ENCODE measurements at places on chromosomes 6 and 20. TPM values are rescaled to one million over a fixed set of nuclear protein-coding genes. Genes with fewer than 3 reads are reported as not detected.
A peak's percentile ranks its signal among the peaks of the same experiment; 100 is the strongest.

The CALHM4 gene
- not detected for total RNA-seq

The NHLRC1 gene
- 1.1 TPM for total RNA-seq

The SERPINB6 gene
- total RNA-seq = 98.0 TPM

The CITED2 gene
- 233 TPM for total RNA-seq

The PRICKLE4 gene
- 3.6 TPM for total RNA-seq

The MEI4 gene
- total RNA-seq = not detected

The ANKRD66 gene
- total RNA-seq = not detected

The SLC2A10 gene
- total RNA-seq = 43.5 TPM

The SLC32A1 gene
- total RNA-seq = not detected

The LPIN3 gene
- 3.3 TPM for total RNA-seq

The PCSK2 gene
- not detected for total RNA-seq

DNA sequence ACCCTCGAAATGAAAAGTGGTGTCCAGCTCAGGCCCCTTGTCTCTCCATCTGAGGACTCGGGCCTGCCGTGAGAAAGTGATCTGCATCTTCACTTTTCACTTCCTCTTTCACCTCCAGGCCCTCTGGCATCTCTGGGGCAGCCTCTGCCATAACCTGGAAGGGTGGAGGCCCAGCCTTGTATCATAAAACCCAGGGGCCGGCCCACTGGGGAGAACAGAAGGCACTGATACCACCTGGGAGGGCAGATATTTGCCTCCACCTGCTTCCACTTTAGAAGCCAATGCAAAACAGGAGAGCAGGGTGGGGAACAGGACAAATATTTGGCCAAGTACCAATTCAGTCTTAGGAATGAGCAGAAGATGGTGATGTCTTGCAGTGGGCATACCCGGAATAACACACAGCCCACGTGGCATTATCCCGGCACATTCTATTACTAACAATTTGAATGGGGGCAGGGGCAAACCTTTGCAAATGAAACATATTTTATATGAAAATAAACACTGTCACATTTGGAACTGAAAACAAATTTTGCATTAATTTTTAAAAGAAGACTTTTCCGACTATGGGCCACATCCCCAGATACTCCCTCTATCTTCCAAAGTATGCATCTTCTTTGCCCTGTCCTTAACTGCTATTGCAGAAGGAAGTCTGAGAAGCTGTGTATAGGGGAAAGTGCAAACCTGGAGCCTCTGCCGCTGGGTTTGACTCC is 69.2 kb upstream of the TBC1D7 start:
- peaks cover 18% of the 10 kb centered on the region for H3K4me1 ChIP-seq
- H3K27ac ChIP-seq = no peak overlapping the region
- no peak overlapping the region for H3K4me3 ChIP-seq
- H3K27me3 ChIP-seq = no peaks in the 10 kb centered on the region
- no peaks in the 10 kb centered on the region for H3K36me3 ChIP-seq

GRCh38 chr20:6626805-6627204 is 140.7 kb upstream of the BMP2 start:
- H3K4me1 ChIP-seq = no peaks in the 10 kb centered on the region
- no peak overlapping the region for H3K27ac ChIP-seq
- DNase-seq = no peak
- H3K36me3 ChIP-seq = no peaks in the 10 kb centered on the region
- peaks cover 7% of the 10 kb centered on the region for H3K27me3 ChIP-seq

DNA sequence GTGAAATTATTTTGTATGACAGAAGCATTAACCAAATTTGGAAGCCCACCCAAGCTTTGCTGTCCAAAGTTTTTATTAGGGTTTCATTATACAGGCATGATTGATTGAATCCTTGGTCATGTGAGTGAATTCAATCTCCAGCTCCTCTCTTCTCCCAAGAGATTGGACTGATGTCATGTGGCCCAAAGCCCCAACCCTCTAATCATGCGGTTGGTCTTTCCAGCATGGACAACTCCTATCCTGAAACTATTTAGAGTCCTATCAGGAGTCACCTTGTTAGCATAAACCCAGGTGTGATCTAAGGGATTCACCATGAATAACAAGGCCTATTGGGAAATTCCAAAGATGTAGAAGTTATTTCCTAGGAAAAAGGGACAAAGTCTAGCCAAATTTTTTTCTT is 10.6 kb downstream of the POLR3F start:
- peaks cover 24% of the 10 kb centered on the region for H3K36me3 ChIP-seq
- no peaks in the 10 kb centered on the region for H3K4me1 ChIP-seq
- no peak for DNase-seq
- no peaks in the 10 kb centered on the region for H3K27me3 ChIP-seq

- H3K27ac ChIP-seq = no peak overlapping the region
- peaks cover 3% of the 10 kb centered on the region for H3K36me3 ChIP-seq
- no peak overlapping the region for H3K4me3 ChIP-seq
- H3K27me3 ChIP-seq = no peaks in the 10 kb centered on the region
- no peak for DNase-seq
- H3K4me1 ChIP-seq = peaks cover 11% of the 10 kb centered on the region
These were observed 168.9 kb downstream of the ATXN1 start for GRCh38 chr6:16592223-16592911.

DNA sequence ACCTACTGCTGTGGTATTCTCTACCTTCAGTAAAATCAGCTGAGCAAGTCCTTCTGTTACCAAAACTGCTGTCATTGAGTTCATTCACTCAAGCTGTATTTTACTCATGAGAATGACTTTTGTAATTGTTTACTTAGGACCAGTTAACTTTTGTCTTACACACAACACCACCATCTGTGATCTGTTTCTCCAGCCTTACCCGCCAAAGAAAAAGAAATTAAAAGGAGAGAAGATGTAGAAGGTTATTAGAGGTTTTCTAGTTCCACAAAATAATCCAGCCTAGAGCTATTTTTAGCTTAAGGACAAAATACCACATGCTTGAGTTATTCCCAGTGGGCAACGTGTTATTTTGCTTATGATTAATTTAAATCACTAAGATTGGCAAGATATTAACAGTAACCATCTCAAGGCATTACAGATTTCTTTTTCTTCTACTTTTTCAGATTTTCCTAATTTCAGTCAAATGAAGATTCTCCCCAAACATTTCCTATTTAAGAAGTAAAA is 38.2 kb downstream of the FAM8A1 start:
- H3K4me3 ChIP-seq = no peak overlapping the region
- no peaks in the 10 kb centered on the region for H3K27me3 ChIP-seq
- DNase-seq = no peak
- H3K4me1 ChIP-seq = peaks cover 44% of the 10 kb centered on the region
- peak overlapping the region; percentile 79 for H3K27ac ChIP-seq

- H3K27ac ChIP-seq = no peak overlapping the region
- H3K36me3 ChIP-seq = no peaks in the 10 kb centered on the region
- no peaks in the 10 kb centered on the region for H3K27me3 ChIP-seq
These were observed 146.5 kb downstream of the PREX1 start for GRCh38 chr20:48681201-48681872.

GRCh38 chr20:41505184-41505583 is 113.0 kb downstream of the CHD6 start:
- H3K36me3 ChIP-seq = peaks cover 8% of the 10 kb centered on the region
- no peak overlapping the region for H3K27ac ChIP-seq

DNA sequence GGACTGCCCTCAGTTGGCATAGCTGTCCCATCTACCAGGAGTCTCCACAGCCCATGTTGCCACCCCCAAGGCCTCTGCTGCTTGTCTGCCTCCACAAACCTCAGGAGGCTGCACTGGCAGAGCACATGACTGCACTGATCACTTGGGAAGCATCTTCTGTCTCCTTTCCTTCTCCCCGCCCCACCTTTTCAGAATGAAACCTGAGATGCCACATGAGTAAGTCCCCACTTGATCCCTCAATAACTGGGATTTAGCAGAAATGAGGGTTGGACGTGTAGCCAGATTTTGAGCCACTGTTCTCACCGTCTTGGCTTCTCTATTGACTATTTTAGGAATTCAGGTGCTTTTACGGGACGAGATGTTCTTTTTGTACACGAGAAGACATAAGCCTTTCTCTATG is 328.4 kb downstream of the CDC5L start:
- no peak overlapping the region for H3K4me3 ChIP-seq
- H3K27me3 ChIP-seq = peaks cover 6% of the 10 kb centered on the region
- H3K4me1 ChIP-seq = no peaks in the 10 kb centered on the region
- no peaks in the 10 kb centered on the region for H3K36me3 ChIP-seq
- DNase-seq = no peak

DNA sequence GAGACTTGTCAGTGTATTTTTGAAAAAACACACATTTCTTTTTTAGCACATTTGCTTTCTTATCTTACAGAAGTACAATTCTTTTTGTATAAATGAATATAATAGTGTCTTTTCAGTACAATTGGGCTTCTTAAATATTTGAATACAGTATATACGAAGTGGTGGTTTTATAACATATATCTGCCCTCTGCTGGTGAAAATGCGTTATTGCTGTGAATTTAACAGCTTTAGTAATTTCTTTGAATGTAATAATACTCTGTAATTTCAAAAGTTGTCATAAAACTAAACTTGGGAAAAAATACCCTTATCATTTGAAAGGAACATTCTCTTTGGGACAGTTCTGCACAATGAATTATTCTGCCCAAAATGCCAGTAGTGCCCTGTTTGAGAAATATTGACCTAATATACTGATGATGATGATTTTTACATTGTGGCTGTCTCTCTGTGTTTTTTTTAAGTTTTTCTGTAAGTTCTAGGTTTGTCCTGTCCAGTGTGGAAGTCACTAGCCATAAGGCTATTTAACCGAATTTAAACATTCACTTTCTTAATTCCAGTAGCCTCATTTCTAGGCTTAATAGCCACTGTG is 19.0 kb downstream of the SMAP1 start:
- H3K4me1 ChIP-seq = peaks cover 33% of the 10 kb centered on the region
- no peaks in the 10 kb centered on the region for H3K27me3 ChIP-seq
- peaks cover 5% of the 10 kb centered on the region for H3K36me3 ChIP-seq

GRCh38 chr6:81764531-81764930 is 12.1 kb upstream of the TENT5A start:
- H3K27me3 ChIP-seq = no peaks in the 10 kb centered on the region
- no peaks in the 10 kb centered on the region for H3K36me3 ChIP-seq
- H3K27ac ChIP-seq = no peak overlapping the region
- DNase-seq = no peak
- H3K4me3 ChIP-seq = no peak overlapping the region
- peaks cover 72% of the 10 kb centered on the region for H3K4me1 ChIP-seq

GRCh38 chr6:64872633-64873032 is 834.4 kb downstream of the EYS start:
- H3K27ac ChIP-seq = no peak overlapping the region
- H3K36me3 ChIP-seq = no peaks in the 10 kb centered on the region
- H3K4me1 ChIP-seq = no peaks in the 10 kb centered on the region
- H3K27me3 ChIP-seq = peaks cover 29% of the 10 kb centered on the region
- no peak overlapping the region for H3K4me3 ChIP-seq

- no peak overlapping the region for H3K27ac ChIP-seq
- H3K4me1 ChIP-seq = peaks cover 8% of the 10 kb centered on the region
- no peaks in the 10 kb centered on the region for H3K36me3 ChIP-seq
These were observed 16.6 kb downstream of the DDO start for GRCh38 chr6:110398778-110399177.

- H3K27ac ChIP-seq = no peak overlapping the region
- no peak for DNase-seq
- H3K4me1 ChIP-seq = no peaks in the 10 kb centered on the region
- peaks cover 32% of the 10 kb centered on the region for H3K36me3 ChIP-seq
These were observed 57.2 kb downstream of the GFRA4 start for GRCh38 chr20:3606021-3606420.

- H3K4me1 ChIP-seq = peaks cover 23% of the 10 kb centered on the region
- H3K27ac ChIP-seq = no peak overlapping the region
- no peak overlapping the region for H3K4me3 ChIP-seq
- H3K27me3 ChIP-seq = peaks cover 15% of the 10 kb centered on the region
- no peak for DNase-seq
These were observed 13.7 kb upstream of the HM13 start for GRCh38 chr20:31500527-31500926.

DNA sequence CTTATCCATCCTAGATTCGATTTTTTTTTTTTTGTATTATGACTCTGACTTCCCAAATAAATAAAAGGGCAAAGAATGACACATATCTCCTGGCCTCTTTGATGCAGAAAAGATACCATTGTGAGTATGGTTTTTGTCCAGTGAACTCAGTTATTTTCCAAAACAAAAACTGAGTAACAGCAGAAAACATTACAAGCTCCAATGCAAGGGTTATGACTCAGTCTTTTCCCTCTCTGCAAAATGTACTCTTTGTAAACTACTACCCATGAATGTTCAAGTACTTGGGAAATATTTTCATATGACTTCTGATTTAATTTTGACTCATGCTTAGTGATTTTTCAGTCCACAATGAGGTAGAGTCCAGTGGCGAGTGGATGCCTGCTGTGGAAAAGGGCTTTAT is 355.3 kb downstream of the RNF144B start:
- no peak for DNase-seq
- H3K27me3 ChIP-seq = no peaks in the 10 kb centered on the region
- peaks cover 8% of the 10 kb centered on the region for H3K4me1 ChIP-seq
- no peak overlapping the region for H3K4me3 ChIP-seq

DNA sequence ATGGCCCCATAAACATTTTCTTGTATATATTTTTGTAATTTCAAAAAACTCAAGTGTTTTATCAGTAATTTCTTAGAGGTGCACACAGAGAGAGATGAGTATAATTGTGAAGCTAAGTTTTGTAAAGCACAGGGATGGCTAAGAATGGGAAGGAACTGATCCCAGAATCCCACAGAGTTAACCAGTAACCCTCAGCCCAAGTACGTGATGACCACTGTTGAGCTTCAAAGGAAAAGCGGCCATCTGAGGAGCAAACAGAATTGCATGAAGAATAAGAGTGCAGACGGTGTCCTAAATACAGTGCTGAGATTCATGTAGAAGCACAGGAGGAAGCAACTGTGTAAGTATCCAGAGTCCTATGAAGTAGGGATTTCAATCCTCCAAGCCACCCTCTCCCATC is 28.1 kb upstream of the HLA-C start:
- H3K36me3 ChIP-seq = no peaks in the 10 kb centered on the region
- H3K27me3 ChIP-seq = peaks cover 72% of the 10 kb centered on the region
- H3K4me1 ChIP-seq = no peaks in the 10 kb centered on the region
- no peak overlapping the region for H3K27ac ChIP-seq

GRCh38 chr20:32368925-32369324 is 10.8 kb downstream of the ASXL1 start:
- DNase-seq = no peak
- no peak overlapping the region for H3K4me3 ChIP-seq
- H3K27me3 ChIP-seq = no peaks in the 10 kb centered on the region
- H3K4me1 ChIP-seq = peaks cover 38% of the 10 kb centered on the region

DNA sequence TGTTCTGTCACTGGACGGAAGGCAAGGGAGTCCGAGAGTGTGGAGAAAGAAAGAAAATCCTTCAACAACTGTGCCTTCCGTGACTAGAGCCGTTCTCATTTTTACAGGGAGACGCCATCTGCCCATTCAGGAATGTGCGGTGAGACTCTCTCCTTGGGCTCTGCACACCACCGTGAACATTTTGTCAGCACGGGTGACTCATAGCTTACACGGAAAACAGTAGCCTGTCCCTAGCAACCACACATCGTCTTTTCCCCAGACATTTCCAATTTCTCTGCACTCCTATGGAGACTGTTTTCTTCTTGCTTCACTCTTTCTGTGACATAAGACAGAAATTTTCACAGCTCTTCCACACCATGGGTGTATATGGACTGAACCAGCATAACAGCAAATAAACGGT is 55.1 kb downstream of the TBXT start:
- peaks cover 15% of the 10 kb centered on the region for H3K4me1 ChIP-seq
- no peaks in the 10 kb centered on the region for H3K36me3 ChIP-seq
- peaks cover 3% of the 10 kb centered on the region for H3K27me3 ChIP-seq
- peak overlapping the region; percentile 65 for H3K4me3 ChIP-seq

Data from chondrocyte (in vitro differentiated cells).